ENCODE measurements at places on chromosomes 4 and X.

- DNase-seq: no peak
Observed at GRCh38 chr4:123649645-123650391, 253.2 kb downstream of the SPRY1 start.

DNA sequence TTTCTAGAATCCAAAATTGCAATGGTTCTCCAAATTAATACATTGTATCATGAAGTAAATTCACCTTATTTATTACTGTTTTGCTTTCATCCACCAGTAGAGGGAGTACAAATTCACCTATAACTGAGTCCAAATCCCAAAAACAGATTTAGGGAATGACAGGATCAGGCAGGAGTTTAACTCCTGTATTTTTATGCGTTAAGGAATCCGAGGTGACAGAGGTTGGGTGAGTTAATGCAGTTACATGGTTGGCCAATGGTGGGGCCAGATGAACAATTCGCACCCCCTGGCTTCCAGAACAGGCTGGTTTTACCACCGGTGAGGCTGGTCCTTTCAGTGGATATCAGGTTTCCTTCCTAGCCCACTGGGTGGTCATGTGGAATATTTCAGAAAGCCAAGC is 82.4 kb downstream of the MTNR1A start:
- no peak for DNase-seq

- no peak for DNase-seq
Observed at GRCh38 chrX:9829308-9830267, 43.4 kb downstream of the SHROOM2 start.

- DNase-seq: no peak
Observed at GRCh38 chrX:130691576-130691975, 211.4 kb downstream of the ENOX2 start.

GRCh38 chrX:73877687-73878086 is 314.7 kb downstream of the CHIC1 start:
- DNase-seq: no peak

GRCh38 chr4:128636906-128637305 is 172.6 kb upstream of the JADE1 start:
- no peak for DNase-seq

DNA sequence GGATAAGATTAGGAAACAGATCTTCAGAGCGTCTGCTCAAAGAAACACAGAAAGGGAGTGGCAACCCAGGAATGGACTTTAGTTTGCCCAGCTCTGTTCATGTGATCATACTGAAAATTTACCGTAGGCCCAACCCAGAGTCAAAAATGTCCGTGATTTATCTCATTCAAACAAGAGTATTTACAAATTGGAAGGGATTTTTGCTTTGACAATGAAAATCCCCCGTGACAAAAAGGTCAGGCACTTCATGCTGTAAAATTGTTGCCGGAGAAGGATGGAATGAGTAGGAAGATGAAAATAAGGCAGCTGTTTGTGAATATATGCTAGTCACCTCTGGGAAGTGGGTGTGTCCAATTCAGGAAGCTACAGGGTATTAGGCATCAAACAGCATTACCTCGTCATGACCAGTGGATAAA is 1.2 kb downstream of the SULT1B1 start:
- no peak for DNase-seq

GRCh38 chr4:55947912-55948725 is 626 bp upstream of the CEP135 start:
- peak; percentile 67 for DNase-seq

GRCh38 chrX:8413279-8413678 is 51.4 kb upstream of the VCX3B start:
- no peak for DNase-seq
